GM12865 (cell line): ENCODE measurements at places on chromosomes 6 and 20.

DNA sequence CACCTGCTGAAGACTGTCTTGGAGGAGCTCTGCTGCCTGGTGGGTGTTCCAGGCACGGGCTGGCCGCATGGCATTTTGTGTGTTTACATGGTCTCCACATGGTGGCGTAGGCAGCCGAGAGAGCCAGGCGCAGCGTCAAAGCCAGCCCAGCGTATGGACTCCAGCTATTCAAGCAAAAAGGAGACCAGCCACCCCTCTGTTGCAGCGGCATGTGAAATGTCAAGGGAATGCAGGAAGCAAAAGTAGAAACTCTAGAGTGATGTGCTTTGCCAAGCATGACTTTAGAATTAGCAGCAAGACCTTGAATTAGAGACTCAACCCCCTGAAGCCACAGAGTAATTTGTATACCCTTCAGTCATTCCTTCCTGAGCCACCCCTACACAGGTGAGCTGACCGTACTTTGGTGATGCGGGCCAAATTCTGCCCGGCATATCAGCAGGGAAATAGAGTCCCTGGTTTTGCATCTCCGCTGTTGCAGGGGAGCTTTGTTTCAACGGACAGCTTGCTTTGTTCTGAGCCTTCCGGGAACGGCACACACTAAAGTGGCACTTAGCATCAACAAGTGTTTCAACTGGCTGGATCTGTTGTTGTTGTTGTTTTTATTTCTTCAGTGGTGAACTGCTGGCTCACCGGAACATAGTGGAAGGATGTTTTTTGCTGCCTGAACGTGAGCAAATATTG, 48.5 kb downstream of the FNDC1 start:
- DNase-seq, result peak; percentile 56

GRCh38 chr6:33008944-33009861, at the start of gene HLA-DOA:
Gene HLA-DOA, minus strand, starts transcription at chr6:33009591.
- peak; percentile 92 for DNase-seq

DNA sequence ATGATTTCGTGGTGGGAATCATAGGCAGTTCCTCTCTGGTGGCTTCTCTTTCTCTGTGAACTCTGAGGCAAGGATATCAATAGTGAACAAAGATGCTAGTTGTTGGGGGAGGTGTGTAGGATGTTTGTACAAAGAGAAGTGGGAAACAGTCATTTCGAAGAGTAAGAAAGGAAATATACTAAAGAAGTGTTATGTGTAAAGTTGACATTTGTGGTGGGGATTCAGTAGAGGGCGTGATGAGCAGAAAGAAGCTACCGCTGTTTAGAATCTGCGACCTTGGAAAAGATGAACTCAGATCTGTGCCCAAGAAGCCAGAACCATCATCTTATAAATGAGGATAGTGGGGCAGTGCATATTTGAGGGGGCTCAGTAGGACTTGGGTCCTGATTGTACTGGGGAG, 11.4 kb downstream of the SLC35F1 start:
- DNase-seq, result no peak

DNA sequence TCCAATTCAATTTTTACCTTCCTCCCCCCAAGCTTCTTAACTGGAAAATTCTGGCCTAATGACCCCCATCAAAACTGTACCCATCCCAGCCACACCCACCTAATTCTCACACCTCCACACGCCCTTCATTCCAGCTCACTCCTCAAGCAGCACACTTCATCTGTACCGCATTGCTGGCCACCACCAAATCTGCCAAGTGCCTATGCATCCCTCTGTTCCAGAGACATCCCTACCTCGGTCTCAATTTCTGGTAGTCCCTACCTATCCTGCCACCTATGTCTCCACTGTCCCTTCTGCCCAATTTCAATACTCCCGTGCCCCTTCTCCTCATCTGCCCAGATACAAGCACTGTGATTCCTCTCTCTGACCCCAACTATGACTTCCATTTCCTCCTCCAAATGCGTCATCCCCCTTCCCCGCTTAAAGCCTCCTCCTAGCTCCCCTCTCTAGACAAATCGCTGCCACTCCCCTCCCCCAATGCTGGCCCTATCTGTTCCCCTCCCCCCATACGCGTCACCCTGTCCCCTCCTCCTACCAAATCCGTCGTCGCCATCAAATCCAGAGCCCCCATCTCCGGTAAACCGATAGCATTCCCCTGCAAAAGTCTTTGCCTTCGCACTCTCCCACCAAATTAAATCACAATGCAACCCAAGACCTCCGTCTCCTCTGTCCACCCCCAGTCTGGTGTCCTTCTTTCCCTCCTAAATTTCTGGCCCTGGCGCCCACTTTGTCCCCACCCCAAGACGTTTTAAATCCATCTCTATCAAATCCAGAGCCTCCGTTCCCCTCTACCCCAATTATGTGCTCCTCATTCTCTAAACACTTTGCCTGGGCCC, 1.2 kb downstream of the MTCH1 start:
- peak; percentile 65 for DNase-seq

- no peak for DNase-seq
These were observed 48.4 kb downstream of the DHX35 start for GRCh38 chr20:39010496-39010895.
